ENCODE measurements at places on chromosomes 7 and 10. TPM values are rescaled to one million over a fixed set of nuclear protein-coding genes. Genes with fewer than 3 reads are reported as not detected.

Gene EGR2
- polyA plus RNA-seq: 1.2 TPM

Gene ARHGAP22
- polyA plus RNA-seq: 30.2 TPM

Gene FGFBP3
- polyA plus RNA-seq: 0.34 TPM

Gene HACD1
- polyA plus RNA-seq: 17.8 TPM

Gene CLRN3
- not detected for polyA plus RNA-seq

Gene LIPF
- not detected for polyA plus RNA-seq
